Stimulated activated CD8-positive, alpha-beta memory T cell treated with anti-CD3 and anti-CD28 coated beads, Interleukin-12 subunit alpha, Interleukin-12 subunit beta, amount 100 ng/mL, for 4 hours (primary cell): ENCODE measurements at places on chromosomes 7 and 10.
A peak's percentile ranks its signal among the peaks of the same experiment; 100 is the strongest.

DNA sequence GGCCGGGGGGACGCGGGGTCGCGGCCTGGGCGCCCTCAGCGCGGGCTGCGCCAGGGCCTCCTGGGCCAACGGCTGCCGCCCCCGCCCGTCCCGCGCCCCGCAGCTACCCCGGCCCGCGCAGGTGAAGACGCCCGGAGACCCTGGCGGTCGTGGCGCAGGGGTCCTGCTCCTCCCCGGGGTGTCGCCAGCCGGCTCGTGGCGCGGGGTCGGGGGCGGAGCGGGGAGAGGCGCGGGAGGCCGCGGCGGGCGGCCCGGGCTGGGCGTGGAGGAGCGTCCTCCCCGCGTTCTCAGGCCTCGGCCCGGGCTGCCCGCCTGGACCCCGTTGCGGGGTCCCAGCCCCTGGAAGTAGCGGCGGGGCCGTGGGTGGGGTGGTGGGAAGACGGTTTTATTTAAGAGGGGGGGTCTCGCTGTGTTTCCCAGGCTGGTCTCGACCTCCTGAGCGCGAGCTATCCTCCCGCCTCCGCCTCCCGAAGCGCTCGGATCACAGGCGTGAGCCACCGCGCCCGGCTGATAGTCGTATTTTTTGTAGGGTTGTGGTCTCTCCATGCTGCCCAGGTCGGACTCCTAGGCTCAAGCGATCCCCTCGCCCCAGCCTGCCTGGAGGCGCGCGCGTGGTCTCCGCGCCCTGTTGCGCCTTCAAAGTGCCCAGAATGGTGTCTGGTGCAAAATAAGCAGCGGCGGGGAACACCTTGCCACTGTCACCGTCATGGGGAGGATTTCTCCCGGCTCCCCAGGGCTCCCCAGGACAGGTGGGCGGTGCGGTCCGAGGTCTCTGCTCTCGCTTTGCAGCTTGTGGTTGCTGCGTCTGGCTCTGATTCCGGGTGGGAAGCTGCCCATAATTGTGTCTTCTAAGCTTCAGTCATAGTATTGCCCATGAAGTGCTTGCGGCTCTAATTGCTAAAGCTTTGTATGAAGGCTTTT lies 15.3 kb upstream of the SUN1 start:
- peak; percentile 16 for DNase-seq

- no peak for DNase-seq
Observed at GRCh38 chr7:157250605-157251228, 86.1 kb upstream of the DNAJB6 start.

DNA sequence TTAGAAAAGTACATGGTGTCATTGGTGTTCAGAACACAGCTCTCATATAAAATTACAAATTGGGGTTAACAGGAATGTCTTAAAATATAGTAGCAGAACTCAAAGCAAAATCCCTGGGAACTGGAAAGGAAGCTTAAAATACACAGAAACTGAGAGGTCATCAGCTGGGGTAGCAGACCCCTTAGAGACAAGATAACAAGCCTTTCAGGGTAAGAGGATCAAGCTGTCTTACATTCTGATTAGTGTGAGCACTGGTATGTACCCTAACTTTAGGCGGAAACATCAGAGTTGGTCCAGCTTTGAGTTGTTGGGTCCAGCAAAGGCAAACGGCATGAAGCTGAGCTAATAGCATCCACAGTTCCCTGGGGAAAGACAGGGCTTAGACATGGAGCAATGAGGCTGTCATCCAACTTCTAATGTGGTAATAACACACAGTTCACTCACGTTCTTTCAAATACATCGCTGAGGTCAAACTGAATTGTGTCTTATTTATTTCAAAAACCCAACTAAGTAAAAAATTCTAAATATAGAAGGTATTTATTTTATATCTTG lies 32.6 kb downstream of the ARHGAP21 start:
- no peak for DNase-seq

GRCh38 chr7:155963356-155963755 lies 151.1 kb upstream of the SHH start:
- no peak for DNase-seq

DNA sequence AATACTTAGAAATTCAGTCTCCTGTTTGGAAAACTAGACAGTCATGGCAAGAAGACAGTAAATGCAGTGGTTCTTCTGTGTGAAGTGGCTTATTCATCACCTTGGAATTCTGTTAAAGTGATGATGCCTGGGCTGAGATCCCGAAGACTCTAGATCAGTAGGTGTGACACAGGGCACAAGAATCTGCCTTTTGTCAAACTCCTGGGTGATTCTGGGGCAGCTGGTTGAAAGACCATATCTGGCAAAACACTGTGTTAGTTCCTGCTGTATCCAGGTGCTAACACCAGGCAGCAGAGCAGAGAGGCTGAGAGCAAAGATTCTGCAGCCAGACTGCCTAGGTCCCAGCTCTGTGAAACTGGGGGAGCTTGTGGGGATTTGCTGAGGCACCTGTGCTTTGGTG lies 26.5 kb downstream of the MRC1 start:
- no peak for DNase-seq

GRCh38 chr7:76356823-76357222 lies 2.0 kb downstream of the YWHAG start:
- no peak for DNase-seq

DNA sequence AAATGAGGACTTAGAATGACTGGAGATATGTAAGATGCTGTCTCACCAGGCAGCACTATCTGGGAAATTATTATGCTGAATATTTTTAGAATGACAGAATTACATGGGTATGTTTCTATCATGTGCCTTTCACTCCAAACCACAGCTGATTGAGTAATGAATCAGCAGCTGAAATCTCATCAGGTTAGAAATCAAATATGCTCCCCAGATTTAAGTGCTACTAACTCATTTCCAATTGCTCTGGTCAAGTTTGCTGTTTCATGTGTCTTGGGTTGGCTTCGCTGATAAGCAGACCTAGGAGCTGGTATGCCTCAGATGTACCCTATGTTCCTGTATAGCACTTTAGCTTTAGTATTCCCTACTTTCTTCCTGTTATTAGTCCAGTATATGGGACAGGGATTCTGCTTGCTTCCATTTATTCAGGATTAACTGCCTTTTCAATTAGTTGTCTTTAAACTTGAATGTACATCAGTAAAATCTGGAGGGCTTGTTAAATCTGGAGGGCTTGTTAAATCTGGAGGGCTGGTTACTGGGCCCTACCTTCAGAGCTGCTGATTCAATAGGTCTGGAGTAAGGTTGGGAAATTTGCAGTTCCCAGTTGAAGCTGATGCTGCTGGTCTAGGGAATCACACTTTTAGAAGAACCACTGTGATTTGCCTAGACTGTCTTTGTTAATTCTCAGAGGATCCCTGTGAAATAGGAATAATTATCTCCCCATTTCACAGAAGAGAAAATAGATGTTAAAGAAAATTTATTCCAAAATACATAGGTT lies 172.9 kb downstream of the DKK1 start:
- DNase-seq, result no peak

DNA sequence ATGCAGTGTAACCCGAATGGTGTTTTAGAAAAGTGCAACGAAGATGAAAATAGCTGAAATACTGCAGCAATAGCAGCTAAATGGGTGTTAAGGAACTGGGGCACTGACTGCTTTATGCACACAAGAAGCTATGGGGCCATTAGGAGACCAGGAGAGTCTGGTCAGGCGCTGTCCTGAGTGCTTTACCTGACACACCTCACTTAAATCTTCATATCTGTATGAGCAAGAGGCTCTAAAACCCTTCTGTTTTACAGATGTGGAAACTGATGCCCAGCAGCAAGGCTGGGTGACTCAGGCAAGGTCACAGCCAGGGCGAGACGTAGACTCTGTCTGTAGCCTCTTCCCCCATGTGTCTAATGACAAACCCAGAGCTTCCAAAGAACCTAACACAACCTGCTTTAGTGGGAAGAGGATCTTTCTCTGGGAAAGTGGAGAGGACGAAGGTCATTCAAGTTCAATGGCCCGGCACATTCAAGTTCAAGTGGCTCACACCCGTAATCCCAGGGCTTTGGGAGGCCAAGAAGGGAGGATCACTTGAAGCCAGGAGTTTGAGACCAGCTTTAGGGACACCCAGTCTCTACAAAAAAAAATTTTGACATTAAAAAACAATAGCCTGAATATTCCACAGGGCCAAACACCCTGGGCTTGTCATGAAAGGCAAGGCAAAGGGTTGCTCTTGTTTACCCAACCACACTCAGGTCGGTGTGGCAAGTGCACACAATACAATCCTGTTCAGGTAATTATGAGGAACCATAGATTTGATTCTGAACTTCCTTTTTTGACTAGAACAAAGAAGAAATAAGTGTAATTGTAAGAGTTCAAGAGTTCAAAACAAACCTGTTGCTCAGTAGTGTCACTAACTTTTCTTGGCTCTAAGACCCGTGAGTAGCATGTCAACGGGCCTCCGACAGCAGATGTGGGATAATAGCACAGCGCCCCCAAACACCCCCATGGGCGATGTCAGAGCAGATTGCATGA lies 53.7 kb upstream of the KLF6 start:
- DNase-seq, result no peak

GRCh38 chr7:30074422-30075030 lies 46.3 kb downstream of the PLEKHA8 start:
- DNase-seq, result no peak

- DNase-seq, result no peak
Observed at GRCh38 chr7:26645121-26645520, 219.3 kb downstream of the SKAP2 start.

DNA sequence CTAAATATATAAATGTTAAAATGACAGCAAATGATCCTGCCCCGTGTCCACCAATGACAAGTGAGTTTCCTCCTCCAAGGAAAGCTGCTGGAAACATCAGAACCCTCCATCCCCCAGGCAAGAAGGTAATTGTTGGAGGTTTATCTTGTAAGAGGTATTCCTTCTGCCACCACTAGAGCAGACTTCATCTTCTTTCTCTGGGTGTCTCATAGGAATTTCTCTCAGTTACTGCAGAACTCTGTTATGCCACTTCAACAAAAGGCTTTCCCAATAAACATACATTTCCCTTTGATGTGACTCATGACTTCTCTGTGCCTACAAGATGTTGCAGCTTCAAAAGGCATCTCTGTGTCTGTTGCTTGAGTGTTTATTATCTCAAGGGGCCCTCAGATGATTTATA lies 279.1 kb downstream of the BMPER start:
- DNase-seq, result no peak

GRCh38 chr7:138964624-138965436 lies 16.4 kb downstream of the KIAA1549 start:
- DNase-seq, result no peak

- no peak for DNase-seq
Observed at GRCh38 chr7:43377196-43377960, 205.5 kb upstream of the STK17A start.

GRCh38 chr10:1454951-1455350 lies 282.4 kb downstream of the ADARB2 start:
- no peak for DNase-seq

GRCh38 chr7:51009716-51010496 lies 227.2 kb upstream of the GRB10 start:
- DNase-seq, result no peak

DNA sequence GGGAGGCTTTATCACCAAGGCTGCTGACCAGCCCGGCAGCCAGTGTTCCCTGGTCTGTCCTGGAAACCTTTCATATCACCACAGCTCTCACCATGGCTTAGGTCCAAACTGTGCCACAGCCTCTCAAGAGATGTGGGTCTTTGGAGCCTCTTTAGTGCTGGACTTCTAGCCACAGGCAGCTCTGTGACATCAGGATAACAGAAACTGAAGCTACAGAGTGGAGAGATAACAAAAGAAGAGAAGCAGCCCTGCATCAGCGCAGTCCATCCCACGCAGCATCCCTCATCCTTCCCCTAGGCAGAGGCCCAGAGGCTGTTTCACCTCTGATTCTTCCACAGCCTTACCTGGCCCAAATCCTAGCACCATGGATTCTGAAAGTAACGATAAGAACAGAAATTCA lies 187.9 kb upstream of the KMT2E start:
- no peak for DNase-seq

- DNase-seq, result no peak
Observed at GRCh38 chr10:129968853-129969183, 4.7 kb upstream of the EBF3 start.

DNA sequence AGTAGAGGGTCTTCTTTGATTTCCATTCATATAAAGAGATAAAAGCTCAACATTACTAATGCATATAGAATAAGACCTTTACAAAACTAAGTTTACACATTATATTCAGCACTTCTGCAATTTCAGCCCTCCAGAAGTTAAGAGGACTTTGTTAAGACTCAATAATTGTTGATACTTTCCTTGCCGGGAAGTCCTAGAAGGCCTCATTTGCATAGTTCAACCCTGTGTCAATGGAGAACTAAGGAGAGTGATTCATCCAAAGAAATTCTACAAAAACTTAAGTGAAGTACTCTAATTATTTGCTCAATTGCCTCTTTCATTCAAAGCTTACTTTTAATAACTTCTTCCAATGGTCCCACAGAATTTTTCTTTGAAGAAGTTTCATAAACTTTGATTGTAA lies 1060.3 kb upstream of the CELF2 start:
- DNase-seq, result no peak

GRCh38 chr10:102055647-102056419 lies at the start of gene ARMH3:
TSS of gene ARMH3 (minus strand) at chr10:102056173. CDS start at chr10:102040114, 16,059 bp downstream.
- DNase-seq, result peak; percentile 78

- DNase-seq, result no peak
Observed at GRCh38 chr10:34647875-34648865, 166.9 kb downstream of the PARD3 start.

DNA sequence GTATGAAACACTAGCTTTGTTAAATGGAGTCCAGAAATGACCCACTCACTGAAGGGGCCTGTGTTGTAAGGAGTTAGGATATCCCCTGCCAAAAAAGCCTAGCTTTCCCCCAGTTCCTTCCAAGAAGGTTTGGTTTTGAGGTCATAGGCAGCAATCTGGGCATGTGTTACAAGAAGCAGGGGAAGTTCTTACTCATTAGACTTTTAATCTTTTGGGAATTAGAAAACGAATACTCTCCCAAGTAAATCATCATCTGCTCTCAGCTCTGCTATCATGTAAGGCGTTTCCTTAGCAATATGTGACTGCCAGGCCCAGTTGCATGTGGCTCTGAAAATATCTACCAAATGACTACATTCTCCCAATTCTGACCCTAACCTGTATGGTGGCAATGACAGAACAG lies 3.7 kb downstream of the NOD1 start:
- DNase-seq, result no peak

GRCh38 chr10:69884024-69884367 lies 82.3 kb downstream of the COL13A1 start:
- no peak for DNase-seq

DNA sequence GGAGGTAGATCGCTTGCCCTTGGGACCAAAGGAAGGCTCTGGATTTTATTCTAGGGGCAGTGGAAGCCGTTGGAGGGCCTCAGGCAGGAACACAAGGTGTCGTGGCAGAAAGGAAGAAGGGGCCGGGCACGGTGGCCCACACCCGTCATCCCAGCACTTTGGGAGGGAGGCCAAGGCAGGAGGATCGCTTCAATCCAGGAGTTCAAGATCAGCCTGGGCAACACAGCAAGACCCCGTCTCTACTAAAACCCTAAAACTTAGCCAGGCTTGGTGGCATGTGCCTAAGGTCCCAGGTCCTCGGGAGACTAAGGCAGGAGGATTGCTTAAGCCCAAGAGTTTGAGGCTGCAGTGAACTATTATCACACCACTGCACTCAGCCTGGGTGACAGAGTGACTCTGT lies 5.2 kb upstream of the PDGFA start:
- DNase-seq, result no peak
